ENCODE measurements at places on chromosomes 2 and 18. TPM values are rescaled to one million over a fixed set of nuclear protein-coding genes. Genes with fewer than 3 reads are reported as not detected.

The TACR1 gene
- 3.5 TPM for total RNA-seq

The ZSWIM2 gene
- total RNA-seq, result not detected

DNA sequence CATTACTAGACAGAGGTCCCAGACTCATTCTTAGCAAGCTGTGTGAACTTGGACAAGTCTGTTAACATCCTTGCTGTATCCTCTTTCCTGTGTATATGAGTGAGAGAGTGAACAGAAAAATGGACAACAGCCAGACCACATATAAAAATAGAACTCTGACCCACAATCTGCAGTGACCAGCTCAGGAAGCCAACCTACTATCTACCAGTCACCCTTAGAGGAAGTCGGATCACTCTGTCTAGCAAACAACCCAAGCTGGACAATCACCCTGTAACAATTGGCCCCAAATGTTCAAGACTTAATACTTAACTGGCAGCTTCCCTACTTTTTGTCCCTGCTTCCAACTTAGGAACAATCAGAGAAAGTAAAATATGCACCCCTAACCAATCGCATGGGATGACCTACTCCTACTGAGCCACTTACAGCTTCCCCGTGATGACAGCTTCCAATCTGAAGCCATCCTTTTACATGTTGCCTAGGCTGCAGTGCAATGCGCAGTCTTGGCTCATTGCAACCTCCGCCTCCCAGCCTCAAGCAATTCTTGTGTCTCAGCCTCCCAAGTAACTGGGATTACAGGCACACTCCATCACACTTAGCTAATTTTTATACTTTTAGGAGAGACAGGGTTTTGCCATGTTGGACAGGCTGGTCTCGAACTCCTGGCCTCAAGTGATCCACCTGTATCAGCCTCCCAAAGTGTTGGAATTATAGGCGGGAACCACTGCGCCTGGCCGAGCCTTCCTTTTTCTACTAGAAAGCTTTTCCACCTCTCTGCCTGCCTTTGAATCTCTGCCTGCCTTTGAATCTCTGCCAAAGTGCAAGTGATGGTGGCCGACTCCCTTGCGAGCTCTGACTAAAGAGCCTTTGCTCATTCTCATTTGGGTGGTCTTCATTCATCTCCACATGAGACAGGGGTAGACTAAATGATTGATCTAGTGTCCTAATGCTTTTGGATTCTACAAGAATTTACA lies 158.3 kb upstream of the NDUFV2 start:
- no peak for DNase-seq

DNA sequence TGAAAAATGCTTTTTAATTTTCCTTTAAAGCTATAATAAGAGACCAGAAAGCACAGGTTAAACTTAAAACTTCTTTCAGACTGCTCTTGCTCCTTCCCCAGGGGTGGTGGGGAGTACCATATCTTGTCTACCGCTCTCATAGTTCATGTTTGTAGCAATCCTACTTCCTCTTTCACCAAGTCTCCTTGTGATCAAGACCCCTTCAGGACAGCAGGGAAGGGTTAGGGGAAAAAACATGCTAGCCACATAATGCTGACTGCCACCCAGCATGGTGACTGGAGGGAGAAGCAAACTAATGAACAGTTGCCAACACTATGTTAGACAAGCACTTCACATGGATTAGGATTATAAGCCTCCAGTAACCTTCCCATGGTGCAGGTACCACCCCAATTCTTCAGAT lies 8.6 kb downstream of the MYO5B start:
- DNase-seq, result no peak

DNA sequence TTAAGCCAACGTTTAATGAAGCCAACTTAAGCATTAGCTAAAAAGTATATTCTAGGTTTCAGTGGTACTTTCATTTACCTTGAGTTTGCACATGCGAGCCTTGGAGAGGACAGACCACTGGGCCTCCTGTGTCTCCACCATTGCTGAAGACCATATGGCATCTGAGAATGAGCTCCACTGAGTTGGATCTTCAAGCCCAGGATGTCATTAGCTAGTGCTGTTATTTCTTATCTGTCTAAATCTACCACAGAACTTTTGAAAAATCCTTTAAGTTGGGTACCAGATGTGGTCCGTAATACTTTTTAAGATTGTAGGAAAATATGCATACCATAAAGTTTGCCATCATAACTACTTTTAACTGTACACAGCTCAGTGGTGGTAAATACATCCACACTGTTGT lies 161.8 kb downstream of the NCK2 start:
- DNase-seq, result no peak

Measured in stomach (tissue), 19 donors.